ENCODE measurements at places on chromosomes 13 and 19. TPM values are rescaled to one million over a fixed set of nuclear protein-coding genes. Genes with fewer than 3 reads are reported as not detected.

GRCh38 chr19:3357992-3358688 lies 8.2 kb upstream of the NFIC start:
- peaks cover 33% of the 10 kb centered on the region for H3K4me1 ChIP-seq
- peak overlapping the region; percentile 89 for H3K27ac ChIP-seq
- peak overlapping the region; percentile 46 for H3K4me3 ChIP-seq

- no peaks in the 10 kb centered on the region for H3K27me3 ChIP-seq
- H3K27ac ChIP-seq = no peak overlapping the region
- no peak overlapping the region for H3K4me3 ChIP-seq
- H3K4me1 ChIP-seq = no peaks in the 10 kb centered on the region
Observed at GRCh38 chr13:75736173-75736572, 100.0 kb downstream of the LMO7 start.

DNA sequence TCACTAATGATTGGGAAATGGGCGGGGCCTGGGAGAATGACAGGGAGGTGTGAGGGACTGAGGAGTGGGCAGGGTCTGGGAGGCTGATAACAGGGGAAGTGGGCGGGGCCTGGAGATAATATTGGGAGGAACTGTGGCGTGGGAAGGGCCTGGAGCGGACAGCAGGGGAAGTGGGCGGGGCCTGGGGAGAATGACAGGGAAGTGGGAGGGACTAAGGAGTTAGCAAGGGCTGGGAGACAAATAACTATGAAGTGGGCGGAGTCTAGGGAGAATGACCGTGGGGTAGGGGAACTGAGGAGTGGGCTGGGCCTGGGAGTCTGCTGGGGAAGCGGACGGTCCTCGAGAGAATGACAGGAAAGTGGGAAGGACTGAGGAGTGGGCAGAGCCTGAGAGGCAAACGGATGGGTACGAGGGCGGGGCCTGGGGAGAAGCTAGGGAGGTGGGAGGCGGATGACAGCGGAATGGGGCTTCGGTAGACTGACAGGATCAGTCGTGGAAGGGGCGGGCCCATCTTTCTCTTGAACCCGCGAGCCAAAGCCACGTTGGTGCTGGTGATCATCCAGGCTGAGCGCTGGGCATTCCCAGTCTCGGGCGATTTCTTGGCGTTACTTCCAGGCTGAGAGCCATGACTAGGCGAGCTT lies 14.0 kb upstream of the TUBB4A start:
- no peaks in the 10 kb centered on the region for H3K36me3 ChIP-seq
- H3K27me3 ChIP-seq = no peaks in the 10 kb centered on the region
- DNase-seq = peak; percentile 99
- H3K4me3 ChIP-seq = peak overlapping the region; percentile 46
- peak overlapping the region; percentile 83 for H3K27ac ChIP-seq
- peaks cover 8% of the 10 kb centered on the region for H3K4me1 ChIP-seq

DNA sequence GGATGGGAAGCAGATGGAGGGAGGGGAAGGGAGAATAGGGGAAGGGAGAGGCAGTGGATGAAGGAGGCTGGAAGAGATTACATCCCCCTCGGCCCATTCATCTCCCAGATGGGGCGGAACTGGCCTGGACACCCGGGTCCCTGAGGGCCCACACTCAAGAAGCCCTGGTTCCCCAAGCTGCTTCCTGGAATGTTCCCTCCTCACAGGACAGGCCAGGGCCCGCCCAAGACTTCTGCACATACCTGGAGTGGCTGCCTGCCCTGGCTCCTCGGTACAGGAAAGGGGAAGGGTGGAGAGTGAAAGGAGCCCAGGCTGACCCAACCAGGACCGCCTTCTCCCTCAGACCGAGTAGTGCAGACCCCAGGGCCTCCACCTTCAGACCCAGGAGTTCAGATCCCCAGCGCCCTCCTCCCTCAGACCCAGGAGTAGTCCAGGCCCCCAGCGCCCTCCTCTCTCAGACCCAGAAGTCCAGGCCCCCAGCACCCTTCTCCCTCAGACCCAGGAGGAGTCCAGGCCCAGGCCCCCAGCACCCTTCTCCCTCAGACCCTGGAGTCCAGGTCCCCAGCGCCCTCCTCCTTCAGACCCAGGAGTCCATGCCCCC lies 489 bp downstream of the NTF4 start:
- H3K27me3 ChIP-seq = no peaks in the 10 kb centered on the region
- no peak overlapping the region for H3K27ac ChIP-seq
- no peak for DNase-seq

FCHO1 gene
- 1.6 TPM for total RNA-seq

- no peaks in the 10 kb centered on the region for H3K4me1 ChIP-seq
- no peak overlapping the region for H3K27ac ChIP-seq
- no peaks in the 10 kb centered on the region for H3K36me3 ChIP-seq
- no peaks in the 10 kb centered on the region for H3K27me3 ChIP-seq
- peak; percentile 11 for DNase-seq
Observed at GRCh38 chr19:51784922-51785690, 9.9 kb upstream of the FPR3 start.

GRCh38 chr19:11970174-11970573 lies 5.3 kb downstream of the ZNF763 start:
- no peaks in the 10 kb centered on the region for H3K27me3 ChIP-seq
- no peak overlapping the region for H3K4me3 ChIP-seq
- H3K36me3 ChIP-seq = no peaks in the 10 kb centered on the region
- H3K4me1 ChIP-seq = no peaks in the 10 kb centered on the region
- H3K27ac ChIP-seq = no peak overlapping the region

DNA sequence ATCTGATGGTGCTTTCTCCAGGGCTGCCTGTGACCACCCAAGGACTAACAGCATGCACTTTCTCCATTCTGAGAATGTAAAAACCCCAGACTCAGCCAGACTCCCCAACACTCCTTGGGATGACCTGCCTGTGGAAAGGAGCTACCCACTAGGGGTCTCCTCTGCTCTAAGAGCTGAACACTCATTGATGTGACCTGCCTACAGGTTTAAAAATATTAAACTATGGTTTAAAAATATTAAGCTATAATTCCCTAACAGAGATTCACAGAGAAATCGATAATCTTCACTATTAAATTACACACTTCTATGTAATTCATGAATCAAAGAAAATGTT lies 696.2 kb upstream of the SLITRK5 start:
- no peaks in the 10 kb centered on the region for H3K36me3 ChIP-seq
- no peaks in the 10 kb centered on the region for H3K27me3 ChIP-seq
- H3K4me1 ChIP-seq = no peaks in the 10 kb centered on the region

DNA sequence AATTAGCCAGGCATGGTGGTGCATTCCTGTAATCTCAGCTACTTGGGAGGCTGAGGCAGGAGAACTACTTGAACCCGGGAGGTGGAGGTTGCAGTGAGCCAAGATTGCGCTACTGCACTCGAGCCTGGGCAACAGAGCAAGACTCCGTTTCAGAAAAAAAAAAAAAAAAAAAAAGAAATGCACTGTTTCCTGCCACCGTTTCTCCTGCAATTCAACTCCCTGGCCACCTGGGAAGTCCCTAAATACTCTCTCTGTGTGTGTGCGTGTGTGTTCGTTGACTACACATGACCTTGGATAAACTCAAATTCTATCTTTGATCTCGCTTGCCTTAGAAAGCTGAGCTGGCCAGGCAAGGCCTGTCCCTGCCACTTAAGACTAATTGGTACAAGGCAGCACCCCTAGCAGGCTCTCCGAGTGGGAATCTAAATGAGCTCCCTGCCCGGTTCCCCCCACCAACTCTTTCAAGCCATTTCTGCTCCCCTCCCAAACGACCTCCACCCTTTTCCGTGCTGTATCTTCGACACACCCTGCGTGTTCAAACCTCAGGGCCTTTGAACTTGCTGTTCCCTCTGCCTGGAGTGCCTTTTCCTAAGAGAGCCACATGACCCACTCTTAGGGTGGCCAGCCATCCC lies 5.2 kb upstream of the BCAT2 start:
- H3K36me3 ChIP-seq = no peaks in the 10 kb centered on the region
- peak; percentile 80 for DNase-seq
- H3K4me3 ChIP-seq = no peak overlapping the region
- H3K27me3 ChIP-seq = no peaks in the 10 kb centered on the region
- peaks cover 83% of the 10 kb centered on the region for H3K4me1 ChIP-seq

DNA sequence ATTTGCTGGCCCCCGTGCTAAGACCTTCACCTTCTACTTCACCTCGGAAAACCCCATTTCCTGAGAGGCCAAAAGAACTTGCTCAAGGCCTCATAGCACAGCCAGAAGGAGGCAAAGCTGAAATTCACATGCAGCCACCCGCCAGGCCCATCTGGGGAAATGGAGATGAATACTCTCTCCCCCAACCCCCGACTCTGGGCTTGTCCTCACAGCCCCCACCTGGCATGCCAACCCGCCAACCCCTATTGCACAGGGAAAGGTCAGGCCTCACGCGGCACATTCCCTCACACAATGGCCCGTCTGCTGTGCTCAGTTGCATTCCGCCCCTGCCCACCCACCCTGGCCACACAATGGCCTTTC lies 3.2 kb downstream of the PRX start:
- H3K27me3 ChIP-seq = no peaks in the 10 kb centered on the region
- H3K4me1 ChIP-seq = no peaks in the 10 kb centered on the region
- H3K4me3 ChIP-seq = no peak overlapping the region

DNA sequence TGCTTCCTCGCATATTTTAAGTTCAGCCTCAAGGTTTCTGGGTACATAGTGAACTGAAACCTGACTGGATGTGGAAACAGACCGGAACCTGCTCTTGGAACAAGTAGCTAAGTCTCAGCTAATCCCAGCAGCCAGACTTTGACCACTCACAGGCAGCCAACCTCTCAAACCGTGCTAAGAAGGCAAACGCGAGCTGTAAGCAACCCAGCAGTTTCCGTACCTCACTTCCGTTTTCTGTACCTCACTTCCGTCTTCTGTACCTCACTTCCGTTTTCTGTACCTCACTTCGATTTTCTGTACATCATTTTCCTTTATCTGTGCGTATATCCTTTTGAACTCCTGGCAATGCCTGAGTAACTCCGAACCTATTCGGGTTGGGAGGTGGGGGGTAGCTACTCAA lies 96.8 kb downstream of the SUCLA2 start:
- no peaks in the 10 kb centered on the region for H3K36me3 ChIP-seq
- no peaks in the 10 kb centered on the region for H3K4me1 ChIP-seq
- no peaks in the 10 kb centered on the region for H3K27me3 ChIP-seq
- no peak for DNase-seq

GRCh38 chr13:99119656-99120055 lies 81.0 kb upstream of the UBAC2 start:
- H3K4me3 ChIP-seq = no peak overlapping the region
- no peaks in the 10 kb centered on the region for H3K27me3 ChIP-seq
- no peak for DNase-seq
- H3K36me3 ChIP-seq = no peaks in the 10 kb centered on the region
- no peak overlapping the region for H3K27ac ChIP-seq

GRCh38 chr19:37218592-37218935 lies 550 bp downstream of the ZNF383 start:
- peaks cover 11% of the 10 kb centered on the region for H3K4me1 ChIP-seq
- H3K4me3 ChIP-seq = peak overlapping the region; percentile 53
- no peaks in the 10 kb centered on the region for H3K27me3 ChIP-seq
- no peaks in the 10 kb centered on the region for H3K36me3 ChIP-seq
- peak overlapping the region; percentile 72 for H3K27ac ChIP-seq
- no peak for DNase-seq

STK11 gene
- total RNA-seq = 49.0 TPM

MEF2B gene
- total RNA-seq = not detected

GRCh38 chr13:36086117-36086516 lies 45.1 kb downstream of the DCLK1 start:
- H3K36me3 ChIP-seq = no peaks in the 10 kb centered on the region
- no peak overlapping the region for H3K27ac ChIP-seq
- no peak for DNase-seq
- H3K27me3 ChIP-seq = no peaks in the 10 kb centered on the region
- no peak overlapping the region for H3K4me3 ChIP-seq
- H3K4me1 ChIP-seq = no peaks in the 10 kb centered on the region

GRCh38 chr19:14674764-14675163 lies at the start of gene ADGRE3:
Gene ADGRE3 (minus strand): TSS chr19:14674844. CDS start chr19:14674770, 74 bp downstream.
- no peaks in the 10 kb centered on the region for H3K36me3 ChIP-seq
- no peak for DNase-seq
- no peak within 1 kb of the TSS for H3K4me3 ChIP-seq
- H3K27ac ChIP-seq = no peak within 1 kb of the TSS
- no peaks in the 10 kb centered on the region for H3K27me3 ChIP-seq

DNA sequence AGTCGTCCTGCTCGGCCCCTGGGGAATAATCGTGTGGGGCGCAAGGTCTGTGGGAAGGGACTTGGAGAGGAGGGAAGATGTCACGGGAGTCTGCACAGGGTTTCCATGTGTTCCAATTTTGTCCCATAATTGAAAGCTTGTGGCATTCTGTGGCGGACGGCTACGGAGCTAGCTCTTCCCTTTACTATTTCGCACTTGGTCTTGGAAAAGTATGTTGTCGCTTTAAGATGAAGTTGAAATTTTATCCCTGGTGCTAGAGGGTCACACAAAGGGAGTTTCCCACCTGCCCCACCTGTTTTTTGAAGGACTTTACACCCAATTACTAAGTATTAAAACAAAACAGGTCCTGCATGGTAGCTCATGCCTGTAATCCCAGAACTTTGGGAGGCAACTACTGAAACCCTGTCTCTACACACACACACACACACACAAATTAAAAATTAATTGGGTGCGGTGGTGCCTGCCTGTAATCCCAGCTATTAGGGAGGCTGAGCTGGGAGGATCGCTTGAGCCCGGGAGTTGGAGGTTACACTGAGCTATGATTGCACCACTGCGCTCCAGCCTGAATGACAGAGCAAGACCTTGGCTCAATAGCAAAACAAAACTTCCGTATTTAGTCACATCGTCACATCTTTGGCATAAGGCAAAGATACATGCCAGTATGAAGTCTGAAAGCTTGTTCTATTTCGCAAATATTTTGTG lies 967 bp upstream of the TPT1 start:
- no peaks in the 10 kb centered on the region for H3K27me3 ChIP-seq
- peaks cover 34% of the 10 kb centered on the region for H3K4me1 ChIP-seq
- peaks cover 11% of the 10 kb centered on the region for H3K36me3 ChIP-seq
- H3K4me3 ChIP-seq = peak overlapping the region; percentile 73
- peak; percentile 72 for DNase-seq

GRCh38 chr13:25170554-25171111 lies 1.5 kb downstream of the AMER2 start:
- H3K27ac ChIP-seq = no peak overlapping the region
- no peaks in the 10 kb centered on the region for H3K36me3 ChIP-seq
- H3K27me3 ChIP-seq = no peaks in the 10 kb centered on the region
- no peak for DNase-seq

- H3K4me1 ChIP-seq = peaks cover 16% of the 10 kb centered on the region
- no peak for DNase-seq
- no peaks in the 10 kb centered on the region for H3K36me3 ChIP-seq
Observed at GRCh38 chr13:80389073-80390038, 48.4 kb upstream of the SPRY2 start.

MEIS3 gene
- total RNA-seq = 1.3 TPM

GFY gene
- total RNA-seq = not detected

DNA sequence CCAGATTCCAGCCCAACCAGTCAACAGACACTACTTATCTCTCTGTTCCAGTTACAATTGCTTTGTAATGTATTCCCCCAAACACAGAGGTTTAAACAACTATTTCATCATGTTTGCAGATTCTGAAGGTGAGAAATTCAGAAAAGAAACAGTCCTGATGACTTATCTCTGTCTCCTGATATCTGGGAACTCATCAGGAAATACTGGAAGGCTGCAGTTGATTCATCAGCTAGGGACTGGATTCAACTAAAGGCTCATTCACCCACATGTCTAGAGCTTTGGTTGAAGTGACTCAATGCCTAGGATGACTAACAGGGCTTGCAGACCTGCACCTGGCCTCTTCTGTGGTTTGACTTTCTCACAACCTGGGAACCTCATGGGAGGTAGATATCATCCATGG lies 56.6 kb upstream of the GPC6 start:
- no peak overlapping the region for H3K27ac ChIP-seq
- no peak for DNase-seq
- no peak overlapping the region for H3K4me3 ChIP-seq
- no peaks in the 10 kb centered on the region for H3K4me1 ChIP-seq
- H3K27me3 ChIP-seq = no peaks in the 10 kb centered on the region
- H3K36me3 ChIP-seq = no peaks in the 10 kb centered on the region

Data from body of pancreas (tissue), 4 donors.